ENCODE measurements at places on chromosomes 1 and 21.
A peak's percentile ranks its signal among the peaks of the same experiment; 100 is the strongest.

DNA sequence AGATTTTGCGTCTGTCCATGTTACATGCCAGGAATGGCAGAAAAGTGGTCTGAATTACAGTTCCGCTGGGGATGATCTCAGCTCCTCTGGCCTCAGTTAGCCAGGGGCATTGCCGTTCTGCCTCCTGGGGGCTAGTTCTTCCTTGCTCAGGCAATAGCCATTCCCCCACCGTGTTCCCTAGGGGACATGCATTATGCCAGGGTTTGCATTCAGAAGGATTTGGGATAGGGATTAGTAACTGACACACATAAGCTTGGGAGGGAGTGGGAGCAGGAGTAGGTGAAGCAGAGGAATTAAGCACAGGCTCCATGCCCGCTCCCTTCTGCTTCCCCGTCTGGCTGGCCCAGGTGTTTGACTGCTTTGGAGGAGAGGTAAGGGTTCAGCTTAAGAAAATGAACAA is 12.7 kb downstream of the LRRC71 start:
- no peak for DNase-seq

- no peak for DNase-seq
These were observed 13.6 kb downstream of the RD3 start for GRCh38 chr1:211478376-211478775.

DNA sequence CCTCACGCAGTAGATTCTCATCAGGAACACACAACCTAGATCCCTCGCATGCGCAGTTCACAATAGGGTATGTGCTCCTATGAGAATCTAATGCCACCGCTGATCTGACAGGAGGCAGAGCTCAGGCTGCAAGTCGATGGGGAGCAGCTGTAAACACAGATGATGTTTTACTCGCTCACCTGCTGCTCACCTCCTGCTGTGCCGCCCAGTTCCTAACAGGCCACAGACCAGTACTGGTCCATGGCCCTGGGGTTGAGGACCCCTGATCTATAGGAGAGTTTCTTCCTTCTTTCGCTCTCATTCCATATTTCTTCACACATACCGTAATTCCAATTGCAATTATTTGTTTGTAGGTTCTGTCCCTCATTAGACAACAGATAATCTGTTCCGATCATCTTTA is 103.4 kb downstream of the CLEC20A start:
- DNase-seq = no peak

- DNase-seq = no peak
These were observed 36.4 kb downstream of the DNM3 start for GRCh38 chr1:171877701-171878100.

GRCh38 chr1:83637009-83637408 is 361.9 kb downstream of the TTLL7 start:
- DNase-seq = no peak

DNA sequence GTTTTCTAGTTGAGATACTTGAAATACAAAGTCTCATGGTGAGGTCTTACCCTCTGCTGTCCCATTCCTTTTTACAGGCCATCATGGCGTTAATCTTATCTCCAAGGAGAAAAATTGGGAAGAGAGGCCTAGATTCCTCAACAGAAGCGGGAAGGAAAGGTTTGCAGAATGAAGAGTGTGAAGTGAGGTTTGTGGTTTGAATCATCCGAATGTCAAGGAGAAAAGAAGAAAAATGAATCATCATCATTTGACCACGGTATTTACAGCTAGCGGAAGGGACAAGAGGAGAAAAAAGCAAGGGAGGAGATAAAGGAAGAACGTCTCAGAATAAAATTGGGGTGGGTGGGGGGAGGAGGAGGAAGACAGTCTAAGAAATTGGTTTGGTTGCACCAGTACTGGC is 935 bp upstream of the COG2 start:
- no peak for DNase-seq

DNA sequence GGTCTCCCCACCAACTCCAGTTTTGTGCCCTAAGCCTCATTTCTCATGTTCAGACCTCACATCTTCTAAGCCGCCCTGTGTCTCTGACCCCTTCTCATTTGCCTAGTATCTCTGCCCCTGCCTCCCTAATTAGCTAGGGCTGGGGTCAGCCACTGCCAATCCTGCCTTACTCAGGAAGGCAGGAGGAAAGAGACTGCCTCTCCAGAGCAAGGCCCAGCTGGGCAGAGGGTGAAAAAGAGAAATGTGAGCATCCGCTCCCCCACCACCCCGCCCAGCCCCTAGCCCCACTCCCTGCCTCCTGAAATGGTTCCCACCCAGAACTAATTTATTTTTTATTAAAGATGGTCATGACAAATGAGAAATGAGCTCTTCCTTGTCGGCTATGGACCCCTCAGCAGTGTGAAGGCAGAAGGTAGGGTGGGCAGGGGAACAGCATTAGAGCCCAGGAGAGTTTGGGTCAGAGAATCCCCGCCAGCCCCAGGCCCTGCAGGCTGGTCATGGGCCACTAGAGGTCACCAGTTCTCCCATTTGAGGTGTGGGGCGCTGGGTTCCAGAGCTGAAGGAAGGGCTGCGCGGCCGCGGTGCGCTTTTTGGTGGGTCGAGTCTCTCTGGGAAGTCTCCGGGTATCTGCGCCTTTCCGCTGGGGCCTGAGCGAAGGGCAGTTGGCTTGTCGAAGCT is 11.5 kb downstream of the ADAMTSL4 start:
- DNase-seq = peak; percentile 88

DNA sequence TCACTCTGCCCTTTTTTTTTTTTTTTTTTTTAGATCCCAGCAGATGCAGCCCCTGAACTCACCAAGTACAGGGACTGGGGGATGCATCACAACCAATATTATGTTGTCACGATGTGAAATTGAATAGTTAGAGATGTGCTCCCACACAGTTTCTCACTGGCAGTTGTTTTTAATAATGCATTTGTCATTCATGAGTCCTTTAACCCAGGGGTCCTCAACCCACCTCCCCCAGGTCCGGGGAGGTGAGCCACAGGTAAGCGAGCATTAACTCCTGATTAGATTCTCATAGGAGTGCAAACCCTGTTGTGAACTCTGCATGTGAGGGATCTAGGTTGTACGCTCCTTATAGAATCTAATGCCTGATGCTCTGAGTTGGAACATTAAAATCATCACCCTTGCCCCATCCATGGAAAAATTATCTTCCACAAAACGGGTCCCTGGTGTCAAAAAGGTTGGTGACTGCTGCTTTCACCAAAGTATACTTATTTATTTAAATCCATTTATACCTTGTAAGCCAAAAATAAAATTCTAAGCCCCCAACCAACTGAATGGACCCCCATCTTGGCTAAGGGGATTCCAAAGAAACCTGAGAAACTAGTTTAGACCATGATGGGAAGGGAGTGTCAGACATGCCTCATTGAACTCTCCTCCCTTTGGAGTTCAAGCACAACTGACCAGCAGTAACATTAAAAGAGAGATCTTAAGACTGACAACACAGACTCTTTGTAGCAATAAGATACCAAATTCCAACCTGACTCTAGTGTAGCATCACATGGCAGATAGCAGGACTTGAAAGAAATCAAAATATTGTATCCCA is 119.3 kb upstream of the ATP1A1 start:
- DNase-seq = no peak

DNA sequence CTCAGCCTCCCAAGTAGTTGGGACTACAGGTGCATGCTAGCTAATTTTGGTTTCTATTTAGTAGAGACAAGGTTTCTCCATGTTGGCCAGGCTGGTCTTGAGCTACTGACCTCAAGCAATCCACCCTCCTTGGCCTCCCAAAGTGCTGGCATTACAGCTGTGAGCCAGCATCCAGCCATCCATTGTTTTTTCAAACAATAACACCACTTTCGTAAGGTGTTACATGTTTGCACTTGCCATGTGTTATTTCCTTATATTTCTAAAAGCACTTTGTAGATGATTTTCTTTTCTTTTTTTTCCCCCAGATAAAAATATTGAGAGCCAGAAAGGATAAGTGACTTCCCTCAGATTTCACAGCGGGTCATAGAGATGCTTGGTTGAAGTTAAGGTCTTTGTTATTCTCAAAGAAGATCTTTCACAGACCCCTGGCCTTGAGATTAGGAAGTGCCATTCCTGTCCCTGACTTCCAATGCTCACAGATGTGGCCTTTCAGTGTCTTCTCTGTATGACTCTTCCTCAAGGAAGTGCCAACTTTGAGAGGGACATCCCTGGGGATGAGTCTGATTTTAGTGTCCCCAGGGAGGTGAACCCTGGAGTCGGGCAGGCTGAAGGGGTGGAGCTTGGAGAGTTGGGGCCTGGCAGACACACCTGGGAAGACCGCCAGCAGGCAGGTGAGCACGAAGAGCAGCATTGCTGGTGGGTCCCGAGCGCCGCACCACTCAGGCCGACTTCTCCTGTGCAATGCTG is 6.3 kb downstream of the PIGR start:
- DNase-seq = no peak

- DNase-seq = no peak
These were observed 19.9 kb downstream of the NUCKS1 start for GRCh38 chr1:205729945-205730610.

GRCh38 chr1:166876540-166876838 is 425 bp upstream of the TADA1 start:
- DNase-seq = no peak

GRCh38 chr1:211479624-211480023 is 12.3 kb downstream of the RD3 start:
- DNase-seq = no peak

DNA sequence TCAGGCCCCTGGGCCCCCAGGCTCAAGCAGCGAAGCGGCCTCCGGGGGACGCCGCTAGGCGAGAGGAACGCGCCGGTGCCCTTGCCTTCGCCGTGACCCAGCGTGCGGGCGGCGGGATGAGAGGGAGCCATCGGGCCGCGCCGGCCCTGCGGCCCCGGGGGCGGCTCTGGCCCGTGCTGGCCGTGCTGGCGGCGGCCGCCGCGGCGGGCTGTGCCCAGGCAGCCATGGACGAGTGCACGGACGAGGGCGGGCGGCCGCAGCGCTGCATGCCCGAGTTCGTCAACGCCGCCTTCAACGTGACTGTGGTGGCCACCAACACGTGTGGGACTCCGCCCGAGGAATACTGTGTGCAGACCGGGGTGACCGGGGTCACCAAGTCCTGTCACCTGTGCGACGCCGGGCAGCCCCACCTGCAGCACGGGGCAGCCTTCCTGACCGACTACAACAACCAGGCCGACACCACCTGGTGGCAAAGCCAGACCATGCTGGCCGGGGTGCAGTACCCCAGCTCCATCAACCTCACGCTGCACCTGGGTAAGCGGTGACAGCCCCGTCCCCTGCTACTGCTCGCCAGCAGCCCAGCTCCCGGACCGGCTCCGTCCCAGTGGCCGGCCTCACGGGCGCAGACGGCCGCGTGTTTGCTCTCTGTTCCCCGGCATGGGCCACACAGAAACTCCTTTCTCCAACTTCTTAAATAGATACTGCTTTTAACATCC is 539 bp downstream of the LAMC1 start:
- DNase-seq = peak; percentile 77

- peak; percentile 45 for DNase-seq
These were observed 32.3 kb downstream of the KIAA2013 start for GRCh38 chr1:11893907-11894251.

DNA sequence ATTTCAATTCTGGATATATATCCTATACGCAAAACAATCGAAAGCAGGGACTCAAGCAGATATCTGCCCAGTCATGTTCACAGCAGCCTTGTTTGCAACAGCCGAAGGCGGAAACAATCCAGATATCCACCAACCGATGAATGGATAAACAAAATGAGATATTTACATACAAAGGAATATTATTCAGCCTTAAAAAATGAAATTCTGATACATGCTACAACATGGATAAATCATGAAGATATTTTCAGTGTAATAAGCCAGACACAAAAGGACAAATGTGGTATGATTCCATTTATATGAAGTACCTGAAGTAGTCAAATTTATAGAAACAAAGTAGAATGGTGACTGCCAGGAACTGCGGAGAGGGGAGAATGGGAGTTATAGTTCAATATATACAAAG is 15.6 kb downstream of the GATAD2B start:
- DNase-seq = no peak

DNA sequence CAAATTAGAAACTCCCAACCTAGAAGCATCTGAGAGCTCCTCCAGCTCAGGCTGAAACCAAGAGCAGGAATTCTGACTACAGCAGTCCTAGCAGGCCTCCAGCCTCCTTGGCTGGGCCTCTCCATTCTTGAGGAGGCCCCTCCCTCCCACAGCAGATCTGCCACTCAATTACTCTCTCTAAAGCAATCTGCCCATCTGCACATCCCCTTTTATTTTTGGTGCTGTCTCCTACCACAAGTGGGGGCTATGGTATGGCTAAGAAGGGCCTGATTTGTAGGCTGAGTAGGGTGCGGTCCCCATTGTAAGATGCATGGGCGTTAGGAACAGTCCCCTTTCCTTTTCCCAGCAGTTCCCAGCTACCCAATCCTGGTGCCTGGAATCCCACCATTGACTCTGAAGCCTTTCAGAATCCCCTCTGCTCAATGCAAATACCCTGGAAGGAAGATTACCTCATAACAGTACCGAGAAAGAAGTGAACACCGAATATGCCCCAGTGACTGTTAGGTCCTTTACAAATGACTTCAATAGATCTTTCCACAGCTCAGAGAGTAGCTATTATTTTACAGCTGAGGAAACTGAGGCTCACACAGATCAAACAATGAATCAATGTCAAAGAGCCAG is 11.6 kb upstream of the TTC39A start:
- DNase-seq = no peak

DNA sequence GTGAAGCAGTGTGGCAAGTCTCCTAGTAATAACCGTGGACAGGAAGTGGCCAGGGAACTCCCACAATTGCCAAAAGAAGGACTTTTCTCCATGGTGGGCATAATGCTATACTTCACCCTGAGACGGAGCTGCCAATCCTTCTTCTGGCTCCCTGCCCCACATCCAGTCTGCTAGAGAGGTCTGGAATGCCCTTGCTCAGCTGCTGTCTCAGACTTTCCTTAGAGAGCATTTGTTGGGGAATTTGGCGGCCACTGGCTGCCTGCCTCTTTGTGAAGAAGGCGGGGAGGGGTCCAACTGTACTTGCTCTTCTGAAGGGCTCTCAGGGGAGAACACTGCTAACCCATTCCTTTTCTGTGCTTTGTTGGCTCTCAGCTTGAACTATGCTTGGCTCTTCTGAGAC is 123.7 kb upstream of the EDN2 start:
- DNase-seq = no peak

GRCh38 chr1:42142894-42143675 is 10.1 kb upstream of the GUCA2B start:
- no peak for DNase-seq

DNA sequence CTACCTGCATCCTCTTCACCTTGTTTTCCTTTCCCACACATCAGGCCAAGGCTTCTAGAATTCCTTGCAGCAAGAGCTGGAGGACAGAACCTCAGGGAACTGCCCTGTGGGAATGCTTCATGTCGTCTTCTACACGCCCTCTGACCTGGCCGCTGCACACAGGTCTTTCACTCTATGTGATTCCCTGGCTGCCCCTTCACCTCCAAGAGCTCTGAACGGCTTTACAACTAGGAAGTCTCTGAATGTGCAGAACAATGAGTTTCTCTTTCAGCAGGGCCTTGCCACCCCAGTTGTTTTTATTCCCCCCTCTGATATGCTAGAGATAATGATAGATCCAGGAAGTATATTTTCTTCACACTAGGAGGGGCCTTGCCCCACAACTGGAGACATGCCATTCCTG is 142.6 kb downstream of the CLIC6 start:
- DNase-seq = no peak

GRCh38 chr1:154867064-154867825 is 2.8 kb downstream of the KCNN3 start:
- no peak for DNase-seq

- DNase-seq = no peak
These were observed 321.4 kb downstream of the MATN1 start for GRCh38 chr1:30402031-30402430.

Measured in SK-N-DZ (cell line).